ENCODE measurements at places on chromosomes 3 and 15.

GRCh38 chr3:22106213-22106896 is 355.3 kb upstream of the ZNF385D start:
- no peak for DNase-seq

DNA sequence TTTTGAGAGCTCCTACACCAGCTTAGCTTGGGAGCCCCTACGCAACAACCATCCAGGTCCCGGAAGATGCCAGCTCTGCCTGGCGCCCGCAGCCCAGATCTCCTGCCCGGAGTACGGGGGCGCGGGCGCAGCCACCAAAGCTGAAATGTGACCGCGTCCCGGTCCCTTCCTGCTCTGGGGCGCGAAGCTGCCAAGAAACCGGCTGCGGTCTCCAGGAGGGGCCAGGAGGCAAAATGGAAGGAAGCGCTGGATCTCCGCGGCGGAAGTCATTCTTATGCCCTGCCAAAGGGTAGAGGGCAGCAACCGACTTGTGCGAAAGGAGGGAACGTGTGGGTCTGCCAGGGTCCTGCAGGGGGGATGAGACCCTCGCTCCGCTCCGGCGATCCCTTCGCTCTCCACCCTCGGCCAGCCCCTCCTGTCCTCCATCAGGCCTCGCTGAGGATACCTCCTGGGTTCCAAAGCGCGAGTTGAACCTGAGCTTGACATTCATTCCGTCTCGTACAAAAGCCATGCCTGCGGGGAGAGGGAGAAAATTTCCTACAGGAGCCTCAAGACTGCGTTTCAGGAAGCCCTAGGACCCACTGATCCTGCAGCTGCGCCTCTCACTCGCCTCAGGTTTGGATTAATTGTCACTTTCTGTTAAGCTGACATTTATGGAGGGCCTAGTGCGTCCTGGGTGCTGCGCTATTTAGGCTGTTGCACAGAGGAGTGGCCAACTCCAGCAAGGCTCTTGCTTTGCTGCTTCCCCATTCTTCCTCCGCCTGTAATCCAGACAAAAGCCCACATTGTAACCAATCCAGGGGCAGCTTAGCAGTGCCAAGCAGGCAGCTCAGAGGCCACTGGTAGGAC is 98.3 kb upstream of the VGLL3 start:
- DNase-seq, result no peak

- no peak for DNase-seq
Measured at GRCh38 chr3:134623615-134624245, 27.1 kb downstream of the KY start.

GRCh38 chr15:32936976-32937375 is 219.2 kb downstream of the GREM1 start:
- no peak for DNase-seq

DNA sequence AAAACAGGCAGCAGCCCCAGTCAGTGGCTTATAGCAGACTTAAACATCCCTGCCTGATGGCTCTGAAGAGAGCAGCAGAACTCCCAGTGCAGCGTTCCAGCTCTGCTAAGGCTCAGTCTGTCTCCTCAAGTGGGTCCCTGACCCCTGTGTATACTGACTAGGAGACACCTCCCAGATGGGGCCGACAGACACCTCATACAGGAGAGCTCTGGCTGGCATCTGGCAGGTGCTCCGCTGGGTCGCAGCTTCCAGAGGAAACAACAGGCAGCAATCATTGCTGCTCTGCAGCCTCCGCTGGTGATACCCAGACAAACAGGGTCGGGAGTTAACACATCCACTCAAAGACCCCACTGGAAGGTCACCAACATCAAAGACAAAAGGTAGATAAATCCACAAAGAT is 93.5 kb downstream of the RFX7 start:
- DNase-seq, result no peak

- DNase-seq, result no peak
Measured at GRCh38 chr3:112364291-112364690, 31.3 kb downstream of the CD200 start.

- DNase-seq, result no peak
Measured at GRCh38 chr3:46624975-46625490, 12.7 kb downstream of the FAM240A start.

GRCh38 chr15:29031502-29032228 is 145.9 kb downstream of the APBA2 start:
- no peak for DNase-seq

DNA sequence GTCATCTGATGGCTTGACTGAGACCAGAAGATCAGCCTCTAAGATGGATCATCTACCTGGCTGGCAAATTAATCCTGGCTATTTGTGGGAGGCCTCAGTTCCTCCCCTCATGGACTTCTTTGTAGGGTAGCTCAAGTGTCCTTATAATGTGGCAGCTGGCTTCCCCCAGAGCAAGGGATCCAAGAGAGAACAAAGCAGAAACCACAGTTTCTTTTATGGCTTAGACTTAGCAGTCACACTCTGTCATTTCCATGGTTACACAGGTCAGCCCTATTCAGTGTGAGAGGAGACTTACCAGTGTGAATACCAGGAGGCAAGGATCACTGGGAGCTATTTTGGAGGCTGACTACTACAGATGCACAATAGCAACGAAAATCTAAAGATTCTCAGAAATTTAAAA is 15.3 kb upstream of the ARL14 start:
- DNase-seq, result no peak

- DNase-seq, result no peak
Measured at GRCh38 chr3:46271209-46271745, 29.0 kb downstream of the CCR3 start.

- no peak for DNase-seq
Measured at GRCh38 chr3:63207066-63207590, 71.0 kb upstream of the SYNPR start.

DNA sequence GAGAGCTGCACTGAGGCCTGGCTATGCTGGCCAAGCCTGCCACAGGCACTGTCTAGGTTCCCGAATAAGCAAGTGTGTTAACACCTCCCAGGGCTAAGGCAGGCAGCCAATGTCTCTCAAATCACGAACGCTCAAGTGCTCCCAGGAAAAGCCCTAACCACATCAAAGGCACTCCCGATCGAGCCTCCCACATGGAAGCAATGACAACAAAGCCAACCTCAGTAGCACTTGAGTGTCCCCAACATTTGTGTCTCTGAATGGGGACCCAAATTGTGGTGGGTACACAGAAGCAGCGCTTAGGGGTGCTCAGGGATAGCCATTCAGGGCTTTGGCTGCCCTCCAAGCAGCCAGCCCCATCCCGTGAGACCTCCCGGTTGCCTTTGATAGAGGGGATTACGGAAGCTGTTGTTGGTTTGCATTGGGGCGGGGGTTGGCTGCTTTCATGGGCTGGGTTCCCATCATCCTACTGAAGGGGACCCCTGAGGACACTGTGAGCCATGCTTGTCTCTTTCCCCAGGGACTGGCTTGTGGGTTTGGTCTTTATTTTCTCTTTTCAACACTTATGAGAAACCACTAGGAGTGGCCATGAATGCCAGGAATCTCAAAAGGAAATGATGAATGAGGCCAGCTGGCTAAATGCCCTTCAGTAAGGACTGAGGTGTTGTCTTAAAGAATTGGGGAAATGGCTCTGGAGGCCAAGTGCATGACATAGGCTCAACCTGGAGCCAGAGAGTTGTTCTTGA is 234.1 kb upstream of the FEZF2 start:
- DNase-seq, result no peak

GRCh38 chr3:175356899-175357324 is 497.8 kb downstream of the NAALADL2 start:
- DNase-seq, result no peak

GRCh38 chr3:4983739-4984510 is 4.7 kb downstream of the BHLHE40 start:
- peak; percentile 72 for DNase-seq

DNA sequence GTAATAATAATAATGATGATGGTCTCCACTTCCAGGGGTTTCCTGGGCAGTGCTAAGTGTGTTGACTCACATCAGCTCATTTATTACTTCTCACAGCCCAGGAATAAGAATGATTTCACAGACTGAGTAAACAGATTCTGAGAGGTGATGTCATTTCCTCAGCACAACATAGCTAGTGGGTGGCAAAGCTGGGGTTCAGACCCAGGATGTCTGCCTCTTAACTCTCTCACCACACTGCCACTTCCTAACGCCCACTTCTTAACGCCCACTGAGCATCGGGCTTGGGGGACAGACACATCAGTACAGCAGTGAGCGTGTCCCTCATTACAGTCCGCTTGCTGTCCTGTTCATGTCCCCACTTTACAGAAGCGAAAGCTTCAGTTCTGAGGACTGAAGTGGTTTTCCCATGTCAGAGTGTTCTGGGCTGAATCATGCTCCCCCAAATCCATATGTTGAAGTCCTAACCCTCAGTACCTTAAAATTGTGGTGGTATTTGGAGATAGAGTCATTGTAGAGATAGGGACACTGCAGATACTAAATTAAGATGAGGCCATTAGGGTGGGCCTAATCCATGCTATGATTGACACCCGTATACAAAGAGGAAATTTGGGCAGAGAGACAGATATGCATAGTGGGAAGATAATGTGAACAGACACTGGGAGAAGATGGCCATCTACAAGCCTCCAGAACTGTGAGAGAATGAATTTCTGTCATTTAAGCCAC is 68.0 kb downstream of the ATP2B2 start:
- peak; percentile 37 for DNase-seq

GRCh38 chr3:61381745-61382392 is 130.6 kb upstream of the FHIT start:
- no peak for DNase-seq

DNA sequence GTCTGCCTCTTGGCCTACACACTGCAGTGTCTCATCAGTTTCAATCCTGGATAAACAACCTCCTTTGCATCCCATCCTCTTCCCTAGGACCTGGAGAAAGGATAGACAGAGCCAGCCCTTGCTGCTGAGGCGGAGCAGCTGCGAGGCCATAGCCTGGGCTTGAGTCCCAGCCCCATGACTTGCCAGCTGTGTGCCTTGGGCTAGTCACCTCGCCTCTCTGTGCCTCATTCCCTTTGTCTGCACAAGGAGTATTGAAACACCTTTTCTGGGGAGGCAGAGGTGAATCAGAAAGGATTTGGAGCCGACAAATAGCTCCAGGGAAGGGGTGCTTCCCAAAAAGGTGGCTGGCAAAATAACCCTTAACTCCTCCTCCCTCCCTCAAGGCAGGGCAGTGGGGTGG is 65.0 kb upstream of the SLC6A1 start:
- DNase-seq, result no peak

DNA sequence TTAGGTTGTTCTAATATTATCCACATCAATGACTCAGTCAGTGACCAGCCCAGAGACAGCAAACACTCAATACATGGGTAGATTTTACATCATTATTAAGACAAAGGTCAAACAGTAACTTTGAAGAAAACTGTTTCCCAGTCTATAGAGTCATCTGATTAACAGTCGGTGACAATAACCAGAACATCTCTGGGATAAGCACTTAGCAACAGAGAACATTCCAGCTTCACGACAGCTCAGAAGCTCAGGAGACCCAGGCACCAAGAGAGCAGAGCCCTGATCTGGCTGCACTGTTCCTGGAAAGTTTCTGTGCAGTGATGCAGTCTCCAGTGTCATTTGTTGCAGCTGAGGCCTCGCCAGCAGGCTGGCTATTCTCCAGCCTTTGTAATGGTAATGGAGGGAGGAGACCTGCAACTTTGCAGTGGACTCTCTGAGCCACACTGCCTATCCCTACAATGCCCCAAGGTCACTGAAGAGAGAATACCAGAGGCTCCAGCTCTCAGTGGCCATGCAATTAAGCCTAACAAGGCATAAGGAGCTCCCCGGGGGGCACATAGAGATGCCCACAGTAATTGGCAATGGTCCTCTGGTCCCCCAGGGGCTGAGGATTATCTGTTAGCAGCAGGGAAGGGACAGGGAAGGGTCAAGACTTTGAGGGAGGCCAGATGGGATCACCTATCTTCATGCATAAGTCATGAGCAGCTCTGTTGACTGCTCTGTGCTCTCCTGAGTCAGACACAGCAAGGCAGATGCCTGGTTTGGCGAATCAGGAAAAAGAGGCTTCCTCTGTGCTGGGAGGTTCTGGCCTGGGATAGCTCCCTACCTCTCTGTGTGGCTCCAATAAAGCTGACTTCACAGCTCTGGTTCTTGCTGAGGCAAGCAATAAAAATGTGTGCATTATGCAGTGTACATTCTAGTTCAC is 163.6 kb downstream of the CTNNB1 start:
- no peak for DNase-seq

DNA sequence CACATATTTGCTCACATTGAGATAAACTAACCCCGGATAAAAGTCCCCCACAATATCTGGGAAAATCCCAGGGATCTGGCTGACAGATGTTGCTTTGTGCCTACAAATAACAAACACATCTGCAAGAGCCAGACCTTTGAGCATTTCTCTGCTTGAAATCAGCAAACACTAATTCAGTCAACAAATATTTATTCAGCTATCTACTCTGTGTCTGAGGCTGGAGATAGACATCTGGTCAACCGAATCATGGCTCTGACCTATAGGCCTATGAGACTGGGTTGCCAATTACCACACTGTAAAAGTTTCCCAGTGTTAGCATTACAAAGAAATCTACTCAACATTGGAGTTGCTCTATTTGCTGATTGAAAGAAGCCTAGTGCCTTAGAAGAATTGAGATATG is 201.1 kb upstream of the CADPS start:
- no peak for DNase-seq
